ENCODE measurements at places on chromosomes 6 and 20.

DNA sequence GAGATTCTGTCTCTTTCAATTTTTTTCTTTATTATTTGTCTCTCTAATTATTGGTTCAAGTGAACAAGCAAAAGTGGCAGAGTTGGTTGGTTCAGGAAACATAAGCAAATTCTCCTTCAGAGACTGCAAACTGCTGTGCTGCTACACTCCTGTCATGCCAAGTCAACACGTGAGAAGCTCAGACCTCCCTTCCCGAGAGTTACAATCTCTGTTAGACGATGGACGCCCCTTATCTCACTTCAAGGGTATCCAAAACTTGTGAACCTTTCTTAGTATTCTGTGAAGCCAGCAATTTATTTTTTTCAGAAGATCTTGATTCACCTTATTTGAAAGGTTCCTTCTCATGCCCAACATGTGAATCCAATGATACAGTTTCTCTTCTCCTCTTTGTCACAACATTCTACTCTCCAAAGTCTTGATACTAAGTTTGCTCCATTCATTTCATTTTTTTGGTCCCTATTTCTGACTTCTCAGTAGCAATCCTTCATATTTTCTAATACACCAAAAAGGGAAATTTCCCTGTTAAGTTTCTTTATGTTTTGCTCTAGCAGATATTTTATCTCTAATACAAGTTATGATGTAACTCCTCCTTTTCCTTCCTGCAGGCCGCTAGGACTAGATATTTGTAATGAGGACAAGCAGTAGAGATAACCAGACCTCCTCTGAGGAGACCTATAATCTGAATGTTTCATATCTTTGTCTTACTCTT, 448.8 kb upstream of the CITED2 start:
- H3K27ac ChIP-seq = no peak overlapping the region
- H3K27me3 ChIP-seq = no peaks in the 10 kb centered on the region
- no peak overlapping the region for H3K4me3 ChIP-seq

- no peaks in the 10 kb centered on the region for H3K4me1 ChIP-seq
- H3K27me3 ChIP-seq = no peaks in the 10 kb centered on the region
- H3K36me3 ChIP-seq = no peaks in the 10 kb centered on the region
- H3K27ac ChIP-seq = no peak overlapping the region
- no peak for DNase-seq
Observed at GRCh38 chr6:18206591-18206990, 51.4 kb downstream of the KDM1B start.

GRCh38 chr6:42338744-42339222, 112.9 kb downstream of the TRERF1 start:
- H3K36me3 ChIP-seq = no peaks in the 10 kb centered on the region
- no peak overlapping the region for H3K27ac ChIP-seq
- H3K4me3 ChIP-seq = no peak overlapping the region
- no peak for DNase-seq
- no peaks in the 10 kb centered on the region for H3K4me1 ChIP-seq

DNA sequence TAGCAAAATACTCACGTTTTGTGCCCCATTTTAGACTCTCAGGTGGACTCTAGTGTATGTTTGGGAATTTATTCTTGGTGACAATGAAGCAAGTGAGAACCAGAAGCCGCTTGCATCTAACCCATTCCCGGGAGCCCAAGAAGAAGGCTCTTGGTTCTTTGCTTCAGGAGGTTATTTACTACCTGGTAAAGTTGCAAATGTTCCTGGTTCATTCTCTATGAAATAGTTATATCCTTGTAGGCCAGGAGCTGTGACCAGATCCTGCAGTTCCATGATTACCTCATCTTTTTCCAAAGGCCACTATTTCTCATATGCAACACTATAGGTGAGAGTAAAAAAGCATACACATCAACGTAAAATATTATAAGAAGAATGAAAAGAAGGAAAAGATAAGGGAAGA, 60.9 kb upstream of the FABP7 start:
- H3K27me3 ChIP-seq = no peaks in the 10 kb centered on the region
- no peak overlapping the region for H3K4me3 ChIP-seq
- no peaks in the 10 kb centered on the region for H3K36me3 ChIP-seq
- H3K4me1 ChIP-seq = peaks cover 34% of the 10 kb centered on the region

DNA sequence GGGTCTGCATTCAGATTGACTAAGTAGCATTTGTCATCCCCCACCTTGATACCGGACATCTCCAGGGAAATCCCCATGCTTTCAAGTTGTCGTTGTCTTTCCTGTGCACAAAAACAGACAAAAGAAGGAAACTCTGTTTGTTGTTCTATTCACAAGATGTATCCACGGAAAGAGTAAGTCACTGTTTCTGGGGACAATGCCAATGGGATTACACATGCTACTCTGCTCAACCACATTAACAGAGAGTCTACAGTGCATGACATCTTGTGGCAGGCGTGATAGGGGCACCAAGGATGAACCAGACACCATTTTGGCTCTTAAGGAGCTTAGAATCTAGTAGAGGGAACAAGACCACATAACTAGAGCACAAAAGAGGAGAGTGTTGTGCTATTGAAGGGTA, 124.4 kb upstream of the NUP153 start:
- no peak for DNase-seq
- no peak overlapping the region for H3K4me3 ChIP-seq
- no peaks in the 10 kb centered on the region for H3K27me3 ChIP-seq
- H3K27ac ChIP-seq = no peak overlapping the region

DNA sequence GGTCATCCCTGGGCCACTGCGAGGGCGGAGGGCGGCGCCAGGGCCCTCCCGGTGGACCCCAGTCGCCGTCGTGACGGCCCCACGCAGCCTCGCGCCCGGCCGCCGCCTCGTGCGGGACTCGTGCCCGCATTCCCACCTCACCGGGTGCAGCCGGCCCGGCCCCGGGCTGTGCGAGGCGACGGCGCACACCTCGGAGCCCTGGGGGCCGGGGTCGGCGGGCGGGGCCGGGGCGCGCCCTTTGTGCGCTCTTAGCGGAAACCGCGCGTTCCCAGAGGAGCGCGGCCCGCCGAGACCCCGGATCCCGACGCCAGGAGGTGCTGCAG, 5.5 kb upstream of the DLL1 start:
- H3K27ac ChIP-seq = peak overlapping the region; percentile 87
- DNase-seq = peak; percentile 91

DNA sequence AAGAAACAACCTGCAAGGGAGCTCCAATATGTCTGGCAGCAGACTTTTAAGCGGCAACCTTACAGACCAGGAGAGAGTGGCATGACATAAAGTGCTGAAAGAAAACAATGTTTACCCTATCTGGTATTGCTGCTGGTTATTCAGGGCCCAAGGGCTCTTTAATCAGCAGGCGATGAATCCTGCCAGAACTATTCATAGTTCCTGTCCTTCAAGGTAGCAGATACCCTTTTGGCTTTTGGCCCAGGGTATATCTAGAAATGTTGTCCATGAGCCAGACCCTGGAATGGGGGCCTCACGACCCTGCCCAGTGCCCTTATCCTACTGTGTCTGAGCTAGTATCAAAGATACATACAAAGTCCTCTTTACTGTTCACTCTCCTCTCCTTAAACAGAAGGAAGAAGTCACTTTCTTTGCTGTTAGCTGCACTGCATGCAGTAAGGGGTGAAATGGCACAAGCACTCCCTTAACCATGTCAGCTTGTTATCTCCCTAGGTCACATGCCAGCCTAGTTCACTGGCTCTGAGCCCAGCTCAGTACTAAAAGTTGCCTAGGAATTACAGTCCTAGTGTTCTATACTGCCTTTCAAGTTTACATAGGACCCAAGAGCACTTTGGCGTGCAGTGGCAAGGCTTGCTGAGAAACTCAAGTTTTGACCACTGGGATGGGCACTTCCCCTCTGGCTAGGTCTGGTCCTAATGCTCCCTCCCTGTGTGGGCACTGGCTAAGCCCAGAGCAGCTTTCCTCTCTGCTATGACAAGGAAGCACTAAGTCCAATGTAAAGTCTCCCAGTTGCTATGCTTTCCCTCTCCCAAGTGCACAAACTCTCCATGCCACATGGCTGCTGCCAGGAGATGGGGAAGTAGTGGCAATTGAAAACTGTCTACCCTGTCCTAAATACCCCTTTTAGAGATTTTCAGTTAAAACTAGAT, 122.0 kb downstream of the HTR1B start:
- H3K4me3 ChIP-seq = no peak overlapping the region
- peaks cover 10% of the 10 kb centered on the region for H3K4me1 ChIP-seq
- DNase-seq = no peak

GRCh38 chr20:16764560-16764959, 16.4 kb downstream of the OTOR start:
- no peaks in the 10 kb centered on the region for H3K4me1 ChIP-seq
- no peak overlapping the region for H3K27ac ChIP-seq
- H3K36me3 ChIP-seq = no peaks in the 10 kb centered on the region
- no peak for DNase-seq

DNA sequence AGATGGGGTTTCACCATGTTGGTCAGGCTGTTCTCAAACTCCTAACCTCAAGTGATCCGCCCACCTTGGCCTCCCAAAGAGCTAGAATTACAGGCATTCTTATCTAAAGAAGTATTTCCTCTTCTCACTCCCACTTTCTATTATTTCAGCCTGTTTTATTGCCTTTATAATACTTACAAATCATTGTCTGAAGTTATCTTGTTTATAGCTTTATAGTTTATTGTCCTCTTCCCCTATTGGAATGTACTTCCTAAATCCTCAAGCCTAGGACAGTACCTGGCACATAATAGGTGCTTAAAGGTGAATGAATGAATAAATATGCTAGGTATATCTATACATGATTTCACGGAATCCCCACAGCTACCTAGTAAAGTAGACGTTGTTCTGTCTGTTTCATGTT, 37.8 kb upstream of the RNF182 start:
- H3K4me1 ChIP-seq = no peaks in the 10 kb centered on the region
- no peaks in the 10 kb centered on the region for H3K27me3 ChIP-seq
- no peak for DNase-seq
- no peak overlapping the region for H3K27ac ChIP-seq
- no peak overlapping the region for H3K4me3 ChIP-seq
- no peaks in the 10 kb centered on the region for H3K36me3 ChIP-seq

GRCh38 chr6:119586250-119586882, 236.8 kb upstream of the MAN1A1 start:
- H3K27me3 ChIP-seq = no peaks in the 10 kb centered on the region
- no peak overlapping the region for H3K4me3 ChIP-seq
- no peak overlapping the region for H3K27ac ChIP-seq

DNA sequence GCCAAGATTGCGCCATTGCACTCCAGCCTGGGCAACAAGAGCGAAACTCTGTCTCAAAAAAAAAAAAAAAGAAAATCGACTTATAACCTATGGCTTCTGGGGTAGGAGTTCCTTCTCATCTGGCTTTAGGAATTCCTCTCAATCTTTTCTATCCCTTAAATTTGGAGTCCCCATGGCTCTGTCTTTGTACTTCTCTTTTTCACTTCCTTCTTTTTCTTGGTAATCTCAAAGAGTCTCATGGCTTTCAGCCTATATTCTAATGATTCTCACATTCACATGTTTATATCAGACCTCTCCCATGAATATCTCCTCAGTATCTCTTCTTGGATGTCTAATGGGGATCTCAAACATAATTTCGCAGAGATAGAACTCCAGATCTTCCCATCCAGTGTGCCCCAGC, 42.8 kb upstream of the RALGAPA2 start:
- H3K4me1 ChIP-seq = no peaks in the 10 kb centered on the region
- DNase-seq = no peak
- no peaks in the 10 kb centered on the region for H3K27me3 ChIP-seq
